ENCODE measurements at places on chromosomes 4 and X. TPM values are rescaled to one million over a fixed set of nuclear protein-coding genes. Genes with fewer than 3 reads are reported as not detected.

The SNCA gene
- not detected for total RNA-seq

The CRMP1 gene
- not detected for total RNA-seq

The ESX1 gene
- total RNA-seq = not detected

The FABP2 gene
- not detected for total RNA-seq

The CEP135 gene
- total RNA-seq = 15.9 TPM

The TXK gene
- total RNA-seq = 16.4 TPM

The SOD3 gene
- not detected for total RNA-seq

The NUDT11 gene
- 0.75 TPM for total RNA-seq

The CSTF2 gene
- 30.9 TPM for total RNA-seq

The NWD2 gene
- total RNA-seq = not detected

The BEX3 gene
- 6.0 TPM for total RNA-seq

The IL2 gene
- 110 TPM for total RNA-seq

The COX7B2 gene
- not detected for total RNA-seq

The DSPP gene
- total RNA-seq = not detected

The REELD1 gene
- not detected for total RNA-seq

The CXCL10 gene
- total RNA-seq = 1.2 TPM

The SAGE1 gene
- total RNA-seq = not detected

The IL13RA2 gene
- not detected for total RNA-seq

The AR gene
- not detected for total RNA-seq

The USP26 gene
- not detected for total RNA-seq

The TREX2 gene
- 1.0 TPM for total RNA-seq

The P2RY10 gene
- 96.6 TPM for total RNA-seq

The MAGEA2B gene
- total RNA-seq = not detected

The FHIP1A gene
- 0.66 TPM for total RNA-seq
